ENCODE measurements at places on chromosomes 12 and 14. TPM values are rescaled to one million over a fixed set of nuclear protein-coding genes. Genes with fewer than 3 reads are reported as not detected.

PLBD2 gene
- 54.1 TPM for total RNA-seq

SOAT2 gene
- 0.81 TPM for total RNA-seq

NFATC4 gene
- total RNA-seq: 62.0 TPM

PRKD1 gene
- total RNA-seq: 34.0 TPM

MYL2 gene
- 0.81 TPM for total RNA-seq

SYT10 gene
- not detected for total RNA-seq

MUCL1 gene
- total RNA-seq: not detected

SMCO2 gene
- not detected for total RNA-seq

SIX6 gene
- total RNA-seq: not detected

DPPA3 gene
- not detected for total RNA-seq

LRIG3 gene
- 34.4 TPM for total RNA-seq

All from thoracic aorta (tissue), 2 donors.